Osteocyte (in vitro differentiated cells): ENCODE measurements at places on chromosomes 7 and 10. TPM values are rescaled to one million over a fixed set of nuclear protein-coding genes. Genes with fewer than 3 reads are reported as not detected.

Gene CYP26A1
- total RNA-seq, result not detected in 2 replicates

Gene CYCS
- 61.3 and 65.2 TPM in 2 replicates for total RNA-seq

DNA sequence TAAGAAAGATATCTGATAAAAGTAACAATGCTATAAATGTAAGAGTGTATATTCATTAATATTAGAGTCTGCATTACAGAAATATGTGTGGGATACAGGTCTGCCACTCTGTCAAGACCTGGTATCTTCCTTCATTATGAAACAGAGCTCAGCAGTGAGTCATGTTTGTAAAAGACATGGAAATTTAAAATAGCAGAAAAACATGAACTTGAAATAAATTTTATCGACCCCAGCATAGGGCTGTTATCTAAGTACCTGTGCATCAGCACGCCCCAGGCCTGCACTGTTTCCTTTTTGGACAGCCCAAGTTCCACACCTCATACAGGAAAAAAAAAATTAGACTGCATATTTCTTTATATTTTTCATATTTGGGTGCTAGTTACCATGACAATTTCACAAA is 58.0 kb upstream of the ZPBP start:
- no peak overlapping the region for H3K4me3 ChIP-seq
- H3K36me3 ChIP-seq, result no peaks in the 10 kb centered on the region
- no peaks in the 10 kb centered on the region for H3K4me1 ChIP-seq
- H3K27ac ChIP-seq, result no peak overlapping the region
- no peak for DNase-seq

Gene CALN1
- total RNA-seq, result not detected in 2 replicates

DNA sequence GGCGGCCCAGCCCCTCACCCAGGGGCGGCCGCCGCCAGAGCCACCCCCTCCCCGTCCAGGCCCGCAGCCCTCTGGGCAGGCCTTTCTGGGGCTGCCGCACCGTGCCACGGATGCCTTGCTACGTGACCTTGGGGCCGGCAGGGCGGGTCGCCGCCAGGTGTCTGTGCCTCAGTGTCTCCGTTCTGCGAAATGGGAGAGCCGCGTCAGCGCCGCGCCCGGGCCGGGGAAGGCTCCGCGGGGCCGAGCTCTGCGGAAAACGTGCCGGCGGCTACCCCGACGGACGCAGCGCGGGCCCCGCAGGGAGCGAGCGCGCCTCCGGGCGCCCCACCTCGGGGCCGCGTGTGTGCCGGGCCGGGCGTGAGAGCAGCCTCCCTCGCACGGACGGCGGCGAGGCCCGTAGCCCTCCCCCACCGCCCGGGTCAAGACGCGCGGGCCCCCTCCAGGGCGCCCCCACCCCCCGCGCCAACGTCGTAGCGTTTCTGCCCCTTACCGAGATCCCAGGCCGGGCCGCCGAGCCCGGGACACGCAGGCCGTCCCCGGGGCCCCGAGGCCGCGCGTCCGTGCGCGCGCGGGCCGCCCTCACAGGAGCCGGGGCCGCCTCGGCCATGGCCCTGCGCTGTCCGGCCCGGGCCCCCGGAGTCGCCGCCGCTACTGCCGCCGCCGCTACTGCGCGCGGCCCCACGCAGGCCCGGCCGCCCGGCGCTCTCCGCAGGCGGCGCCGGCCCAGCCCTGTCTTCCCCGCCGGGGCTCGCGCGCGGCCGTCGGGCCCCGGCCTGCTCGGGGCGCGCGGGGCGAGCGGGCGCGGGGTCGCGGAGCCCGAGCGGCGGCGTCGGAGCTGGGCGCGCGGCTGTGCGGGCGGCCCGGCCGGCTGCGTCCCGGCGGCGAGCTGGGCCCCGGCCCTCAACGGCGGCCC is 1.1 kb downstream of the ZNF777 start:
- peak overlapping the region; percentile 47 for H3K4me3 ChIP-seq
- peaks cover 10% of the 10 kb centered on the region for H3K36me3 ChIP-seq
- peak; percentile 84 for DNase-seq
- peaks cover 16% of the 10 kb centered on the region for H3K4me1 ChIP-seq
- H3K27ac ChIP-seq, result no peak overlapping the region

Gene VPS26A
- total RNA-seq, result 59.4 and 62.2 TPM in 2 replicates

- DNase-seq, result no peak
- H3K27ac ChIP-seq, result no peak overlapping the region
- H3K27me3 ChIP-seq, result peaks cover 6% of the 10 kb centered on the region
- no peak overlapping the region for H3K4me3 ChIP-seq
- H3K4me1 ChIP-seq, result peaks cover 4% of the 10 kb centered on the region
- H3K36me3 ChIP-seq, result peaks cover 1% of the 10 kb centered on the region
Measured at GRCh38 chr10:121516093-121516865, 82.0 kb downstream of the FGFR2 start.

GRCh38 chr10:114869520-114869892 is 47.9 kb downstream of the FHIP2A start:
- no peak for DNase-seq
- no peaks in the 10 kb centered on the region for H3K27me3 ChIP-seq
- H3K4me1 ChIP-seq, result peaks cover 66% of the 10 kb centered on the region
- H3K36me3 ChIP-seq, result peaks cover 9% of the 10 kb centered on the region

- DNase-seq, result no peak
- peaks cover 16% of the 10 kb centered on the region for H3K36me3 ChIP-seq
- peaks cover 61% of the 10 kb centered on the region for H3K4me1 ChIP-seq
- peak overlapping the region; percentile 3 for H3K4me3 ChIP-seq
- peak overlapping the region; percentile 98 for H3K27ac ChIP-seq
Measured at GRCh38 chr10:79405221-79405994, 40.0 kb downstream of the ZCCHC24 start.

Gene TMEM248
- total RNA-seq, result 101 and 104 TPM in 2 replicates

Gene EGFR
- total RNA-seq, result 56.2 and 56.5 TPM in 2 replicates

DNA sequence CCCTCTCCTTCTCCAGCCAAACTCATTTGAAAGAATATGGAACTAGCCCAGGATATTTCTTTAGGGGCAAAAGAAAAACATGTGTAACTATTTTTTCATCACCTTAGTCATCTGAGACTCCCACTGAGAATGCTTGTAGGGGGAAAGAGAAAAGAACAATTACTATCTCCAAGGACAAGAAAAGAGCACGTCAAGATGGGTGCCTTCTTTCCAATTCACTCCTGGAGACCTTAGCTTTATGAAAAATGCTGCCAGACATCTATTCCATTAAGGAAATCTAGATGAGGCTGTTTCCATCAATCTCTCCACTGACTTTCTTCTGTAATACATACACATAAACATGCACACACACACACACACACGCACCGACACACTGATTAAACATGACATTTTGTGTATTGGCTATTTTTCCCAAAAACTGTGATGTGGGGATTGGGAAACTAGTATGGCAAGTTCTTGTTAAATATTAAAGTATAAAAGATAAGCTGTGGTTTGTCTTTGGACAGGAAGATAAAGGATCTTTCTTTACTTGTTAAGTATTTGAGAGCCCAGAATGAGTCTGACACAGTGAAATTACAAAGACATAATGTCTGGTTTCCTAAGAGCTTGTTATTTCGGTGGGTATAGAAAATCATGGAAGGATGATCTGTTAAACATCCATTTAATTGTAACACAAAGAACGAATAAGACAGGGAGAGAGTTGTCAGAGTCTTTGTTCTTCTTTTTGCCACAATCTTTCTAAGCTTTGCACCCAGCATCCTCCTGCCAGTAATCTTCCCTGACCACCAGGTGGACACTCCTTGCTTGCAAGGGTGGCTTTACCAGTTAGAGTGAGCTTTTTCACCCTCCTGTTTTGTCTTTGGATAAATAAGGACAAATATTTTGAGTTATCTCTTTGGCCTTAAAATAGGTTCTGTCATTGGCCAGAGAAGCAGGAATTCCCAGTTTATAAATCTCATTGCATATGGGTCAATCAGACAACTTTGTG is 177.3 kb upstream of the TMEM72 start:
- H3K36me3 ChIP-seq, result peaks cover 5% of the 10 kb centered on the region
- DNase-seq, result no peak
- H3K27ac ChIP-seq, result no peak overlapping the region
- H3K4me1 ChIP-seq, result peaks cover 16% of the 10 kb centered on the region

Gene CRPPA
- total RNA-seq, result 2.6 and 3.3 TPM in 2 replicates

- H3K27ac ChIP-seq, result no peak overlapping the region
- no peaks in the 10 kb centered on the region for H3K36me3 ChIP-seq
- DNase-seq, result no peak
- no peak overlapping the region for H3K4me3 ChIP-seq
- H3K4me1 ChIP-seq, result peaks cover 9% of the 10 kb centered on the region
- H3K27me3 ChIP-seq, result peaks cover 5% of the 10 kb centered on the region
Measured at GRCh38 chr10:95341716-95342130, 50.9 kb upstream of the PDLIM1 start.

DNA sequence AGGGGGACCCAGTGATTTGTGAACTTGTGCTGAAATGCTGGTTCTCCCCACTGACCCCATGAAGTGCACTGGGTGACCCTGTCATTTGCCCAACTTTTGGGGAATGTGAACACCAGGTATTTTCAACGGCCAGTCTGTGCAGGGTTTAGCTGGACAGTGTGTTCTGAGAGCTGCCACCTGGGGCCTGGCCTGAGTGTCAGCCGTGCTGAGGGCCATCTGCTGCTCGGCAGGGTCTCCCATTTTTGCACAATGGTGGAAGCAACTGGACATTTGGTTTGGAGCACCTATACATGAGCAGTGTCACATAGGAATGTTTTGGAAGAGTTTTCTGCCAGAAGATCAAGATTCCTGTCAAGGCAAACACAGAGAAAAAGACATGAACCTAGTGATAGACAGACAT is 5.2 kb downstream of the CHN2 start:
- no peak overlapping the region for H3K27ac ChIP-seq
- H3K36me3 ChIP-seq, result no peaks in the 10 kb centered on the region
- H3K27me3 ChIP-seq, result peaks cover 59% of the 10 kb centered on the region
- H3K4me1 ChIP-seq, result peaks cover 4% of the 10 kb centered on the region
- H3K4me3 ChIP-seq, result no peak overlapping the region
- DNase-seq, result no peak

DNA sequence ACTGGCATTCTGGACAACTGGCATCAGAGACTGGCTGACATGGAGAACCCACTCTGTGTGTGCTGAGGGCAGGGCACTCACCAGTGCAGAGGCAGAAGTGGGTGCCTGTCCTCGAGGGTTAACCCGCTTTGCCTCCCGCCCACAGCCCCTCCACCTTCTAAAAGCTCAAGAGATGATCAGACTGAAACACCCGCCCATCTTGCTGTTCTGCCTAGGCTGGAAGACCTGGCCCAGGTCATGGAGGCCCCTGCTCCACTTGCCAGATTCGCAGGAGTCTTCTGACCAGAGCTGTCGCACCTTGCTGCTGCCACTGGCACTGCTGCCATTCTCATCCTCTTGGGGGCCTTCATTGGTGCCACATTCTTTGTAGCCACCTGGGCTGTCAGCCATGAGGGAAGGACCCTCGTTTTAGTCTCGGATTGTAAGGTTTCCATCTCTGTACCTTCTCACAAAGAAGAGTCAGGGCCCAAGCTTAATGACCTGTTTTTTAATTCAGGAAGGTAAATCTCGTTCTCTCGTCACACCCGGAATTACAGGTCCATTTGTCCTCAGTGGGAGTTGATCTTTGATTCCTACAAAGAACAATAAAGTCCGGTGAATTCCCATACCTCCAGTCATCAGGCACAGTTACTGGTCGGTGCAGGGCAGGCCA is 1.9 kb downstream of the CYREN start:
- no peaks in the 10 kb centered on the region for H3K27me3 ChIP-seq
- no peak overlapping the region for H3K27ac ChIP-seq
- H3K4me1 ChIP-seq, result peaks cover 28% of the 10 kb centered on the region
- no peak for DNase-seq
- peak overlapping the region; percentile 86 for H3K4me3 ChIP-seq

Gene GIMAP1
- total RNA-seq, result not detected in 2 replicates

Gene LAMB1
- 952 and 1,014 TPM in 2 replicates for total RNA-seq

- no peak overlapping the region for H3K4me3 ChIP-seq
- H3K36me3 ChIP-seq, result peaks cover 21% of the 10 kb centered on the region
- H3K4me1 ChIP-seq, result no peaks in the 10 kb centered on the region
- no peaks in the 10 kb centered on the region for H3K27me3 ChIP-seq
Measured at GRCh38 chr10:121880895-121881294, 46.9 kb downstream of the ATE1 start.

- H3K36me3 ChIP-seq, result peaks cover 36% of the 10 kb centered on the region
- H3K27ac ChIP-seq, result no peak overlapping the region
- H3K4me3 ChIP-seq, result no peak overlapping the region
- H3K27me3 ChIP-seq, result no peaks in the 10 kb centered on the region
- H3K4me1 ChIP-seq, result peaks cover 16% of the 10 kb centered on the region
Measured at GRCh38 chr7:133275008-133275407, 22.1 kb downstream of the EXOC4 start.

Gene AASS
- total RNA-seq, result 20.5 and 21.3 TPM in 2 replicates

DNA sequence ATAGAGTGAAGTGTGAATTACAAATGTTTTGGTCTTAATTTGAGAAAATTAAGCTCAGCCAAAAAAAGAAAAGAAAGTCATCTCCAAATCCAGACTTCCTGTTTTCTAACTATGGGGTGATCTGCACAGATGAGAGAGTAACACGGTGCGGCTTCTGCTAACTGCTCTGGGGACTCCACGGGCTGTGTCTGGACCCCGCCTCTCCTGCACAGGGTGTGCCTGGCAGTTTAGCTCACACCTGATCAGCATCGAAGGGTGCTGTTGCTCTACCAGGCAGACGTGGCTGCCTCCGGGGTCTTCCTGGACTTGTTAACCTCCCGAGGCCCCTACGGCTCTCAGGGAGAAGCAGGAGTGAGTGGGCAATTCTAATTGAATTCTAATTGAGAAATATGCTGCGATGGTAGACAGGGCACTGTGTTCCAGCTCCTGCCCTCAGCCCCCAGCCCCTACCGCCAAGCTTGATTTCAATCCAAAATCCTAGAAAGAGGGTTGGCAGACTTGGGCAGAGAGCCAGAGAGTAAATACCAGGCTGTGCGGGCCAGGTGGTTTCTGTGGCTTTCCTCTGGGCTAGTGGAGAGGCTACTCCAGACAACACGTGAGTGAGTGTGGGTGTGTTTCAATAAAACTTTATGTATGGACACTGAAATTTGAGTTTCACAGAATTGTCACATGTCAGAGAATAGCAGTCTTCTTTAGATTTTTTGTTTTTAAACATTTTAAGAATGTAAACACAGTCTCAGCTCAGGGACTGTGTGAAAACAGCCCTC is 13.4 kb downstream of the SHH start:
- peaks cover 8% of the 10 kb centered on the region for H3K4me1 ChIP-seq
- H3K36me3 ChIP-seq, result no peaks in the 10 kb centered on the region
- peaks cover 35% of the 10 kb centered on the region for H3K27me3 ChIP-seq
- DNase-seq, result no peak
- H3K4me3 ChIP-seq, result no peak overlapping the region

GRCh38 chr10:132676193-132676891 is 109.6 kb downstream of the NKX6-2 start:
- peaks cover 1% of the 10 kb centered on the region for H3K4me1 ChIP-seq
- no peak overlapping the region for H3K4me3 ChIP-seq
- no peaks in the 10 kb centered on the region for H3K27me3 ChIP-seq
- peak; percentile 57 for DNase-seq
- no peaks in the 10 kb centered on the region for H3K36me3 ChIP-seq

- no peaks in the 10 kb centered on the region for H3K36me3 ChIP-seq
- no peak overlapping the region for H3K4me3 ChIP-seq
- H3K27me3 ChIP-seq, result no peaks in the 10 kb centered on the region
- H3K27ac ChIP-seq, result no peak overlapping the region
Measured at GRCh38 chr7:21851559-21851967, 94.1 kb downstream of the CDCA7L start.

Gene BET1
- 29.3 and 32.7 TPM in 2 replicates for total RNA-seq

Gene MARCHF5
- total RNA-seq, result 48.9 and 49.9 TPM in 2 replicates
